Muscle of leg (tissue), 16 donors: ENCODE measurements at places on chromosomes 16 and 17. TPM values are rescaled to one million over a fixed set of nuclear protein-coding genes. Genes with fewer than 3 reads are reported as not detected.

DNA sequence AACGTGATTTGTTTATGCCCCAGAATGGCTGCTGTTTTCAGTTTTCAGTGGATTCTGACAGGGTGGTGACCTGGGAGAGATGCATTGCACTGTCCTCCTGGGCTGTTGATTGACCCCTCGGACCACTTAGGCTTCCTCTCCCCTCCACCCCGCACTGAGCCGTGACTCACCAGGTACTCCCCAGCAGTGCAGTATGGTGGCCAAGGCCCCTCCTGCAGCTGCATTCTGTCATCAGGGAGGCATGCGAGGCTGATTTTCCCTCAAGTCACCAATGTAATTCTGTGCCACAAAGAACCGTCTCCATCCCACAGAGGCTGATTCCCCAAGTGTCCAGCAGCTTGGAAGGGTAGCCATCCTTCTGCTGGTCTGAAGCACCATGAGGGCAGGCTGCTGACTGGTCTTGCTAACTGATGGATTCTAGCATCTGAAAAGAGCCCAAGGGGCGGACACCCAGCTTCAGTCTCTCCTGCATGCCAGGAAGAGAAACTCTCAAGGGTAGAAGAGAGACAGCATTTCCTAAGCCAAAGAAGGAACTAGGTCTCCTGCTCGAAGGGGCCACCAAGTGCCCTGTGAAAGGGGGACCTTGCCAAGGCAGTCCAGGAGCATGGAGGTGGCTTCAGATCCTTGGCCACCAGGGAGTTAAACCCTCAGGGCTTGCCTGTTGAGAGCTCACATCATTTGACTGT, 148.1 kb downstream of the SOCS1 start:
- peaks cover 35% of the 10 kb centered on the region for H3K4me1 ChIP-seq
- DNase-seq, result no peak
- H3K27ac ChIP-seq, result no peak overlapping the region
- H3K27me3 ChIP-seq, result no peaks in the 10 kb centered on the region

DNA sequence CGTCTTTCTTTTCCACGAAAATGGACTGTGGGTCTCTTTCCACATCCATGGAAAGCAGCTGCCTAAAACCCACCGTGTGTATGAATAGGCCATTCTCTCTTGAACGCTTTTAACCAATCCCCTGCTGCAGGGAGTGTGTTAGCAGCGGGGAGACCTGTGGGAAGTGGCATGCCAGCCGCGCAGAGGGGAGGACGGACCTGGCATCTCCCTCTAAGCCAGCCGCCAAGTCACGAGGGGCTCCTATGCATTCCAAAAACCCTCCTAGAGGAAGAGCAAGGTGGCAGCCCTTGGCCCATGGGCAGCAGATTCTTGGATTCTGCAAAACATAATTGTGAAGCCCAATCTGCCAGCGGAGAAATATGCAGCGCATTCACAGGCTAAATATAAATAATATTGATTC, 15.4 kb downstream of the RBFOX3 start:
- H3K4me3 ChIP-seq, result no peak overlapping the region
- H3K4me1 ChIP-seq, result peaks cover 19% of the 10 kb centered on the region
- no peak for DNase-seq
- peaks cover 67% of the 10 kb centered on the region for H3K27me3 ChIP-seq
- no peaks in the 10 kb centered on the region for H3K36me3 ChIP-seq
- H3K27ac ChIP-seq, result no peak overlapping the region

DNA sequence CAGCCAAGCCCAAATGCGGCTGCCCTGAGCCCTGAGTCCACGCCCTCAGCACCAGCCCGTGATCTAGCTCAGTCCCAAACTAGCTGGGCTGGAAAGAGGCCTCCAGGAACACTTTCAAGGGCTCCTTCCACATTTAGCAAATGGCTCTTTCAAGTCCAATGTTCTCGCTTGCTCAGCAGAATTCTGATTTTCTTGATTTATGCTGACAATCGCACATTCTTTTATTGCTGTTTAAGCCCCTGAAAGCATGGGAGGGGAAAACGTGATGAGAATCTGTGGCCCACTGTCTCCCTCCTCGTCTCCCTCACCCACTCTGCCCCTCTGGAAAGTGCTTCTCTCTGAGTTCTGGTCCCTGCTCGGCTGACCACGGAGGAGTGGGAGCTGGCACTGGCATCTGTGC, 293.8 kb downstream of the FOXL1 start:
- H3K36me3 ChIP-seq, result no peaks in the 10 kb centered on the region
- H3K27ac ChIP-seq, result no peak overlapping the region
- H3K4me1 ChIP-seq, result peaks cover 46% of the 10 kb centered on the region

DNA sequence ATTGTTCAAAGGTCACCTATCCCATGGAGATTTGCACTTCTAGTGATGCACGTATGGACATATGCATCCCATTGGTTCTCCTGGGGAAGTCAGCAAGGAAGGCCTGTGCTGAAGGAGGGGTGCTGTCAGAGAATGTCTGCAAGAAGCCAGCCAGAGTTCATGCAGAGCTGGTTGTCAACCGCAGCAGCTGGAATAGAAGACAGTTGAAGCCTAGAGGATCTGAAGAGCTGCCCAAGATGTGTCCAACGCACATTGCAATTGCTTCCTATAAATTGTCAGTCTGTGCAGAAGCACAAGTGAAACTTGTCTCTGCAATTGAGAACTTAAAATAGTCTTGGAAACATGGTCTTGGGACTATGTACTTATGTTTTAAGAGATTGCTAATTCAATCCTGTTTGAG, 82.1 kb upstream of the CNTNAP4 start:
- no peaks in the 10 kb centered on the region for H3K27me3 ChIP-seq
- DNase-seq, result peak; percentile 81
- H3K4me1 ChIP-seq, result peaks cover 6% of the 10 kb centered on the region
- H3K36me3 ChIP-seq, result no peaks in the 10 kb centered on the region
- no peak overlapping the region for H3K4me3 ChIP-seq
- H3K27ac ChIP-seq, result peak overlapping the region; percentile 37

GRCh38 chr17:199806-200545, 18.5 kb upstream of the DOC2B start:
- H3K4me3 ChIP-seq, result no peak overlapping the region
- H3K36me3 ChIP-seq, result no peaks in the 10 kb centered on the region
- DNase-seq, result peak; percentile 83
- peak overlapping the region; percentile 78 for H3K27ac ChIP-seq
- H3K4me1 ChIP-seq, result peaks cover 18% of the 10 kb centered on the region

DNA sequence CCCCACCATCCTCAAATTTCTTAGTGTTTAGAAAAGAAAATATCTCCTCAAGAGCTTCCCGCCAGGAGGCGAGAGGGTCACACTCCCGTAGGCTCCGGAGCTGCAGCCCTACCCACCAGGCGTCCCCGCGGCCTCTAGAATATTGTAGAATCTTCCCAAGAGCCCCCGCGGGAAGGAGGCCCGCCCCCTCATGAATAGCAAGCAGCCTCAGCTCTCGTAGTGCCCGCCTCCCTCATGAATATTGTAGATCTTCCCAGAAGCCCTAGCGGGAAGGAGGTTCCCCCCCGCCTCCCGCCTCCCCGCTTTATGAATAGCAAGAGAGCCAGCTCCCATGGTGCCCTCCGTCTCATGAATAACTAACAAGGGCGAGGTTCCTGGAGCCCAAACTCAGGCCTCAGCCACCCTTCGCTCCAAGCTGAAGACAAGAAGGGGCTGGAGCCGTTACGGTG, at the start of gene FBXO47:
Gene FBXO47, minus strand, starts transcription at position 114 of the 449 bp plus-strand sequence. CDS start 4,378 bp downstream, outside the sequence.
- peak; percentile 97 for DNase-seq
- H3K4me1 ChIP-seq, result peaks cover 6% of the 10 kb centered on the region
- no peaks in the 10 kb centered on the region for H3K36me3 ChIP-seq
- H3K27ac ChIP-seq, result peak within 1 kb of the TSS; percentile 42
- peak within 1 kb of the TSS; percentile 24 for H3K4me3 ChIP-seq

Gene CCL8
- 0.44 TPM for total RNA-seq

Gene TBC1D3G
- not detected for total RNA-seq

Gene KRT36
- total RNA-seq, result not detected

Gene TMEM114
- total RNA-seq, result not detected

Gene SOST
- not detected for total RNA-seq
